ENCODE measurements at places on chromosomes 12 and 14. TPM values are rescaled to one million over a fixed set of nuclear protein-coding genes. Genes with fewer than 3 reads are reported as not detected.

Gene SYNE3
- 20.9 TPM for total RNA-seq

GRCh38 chr12:44286821-44287505, 451.1 kb downstream of the TMEM117 start:
- no peak for DNase-seq
- no peak overlapping the region for H3K27ac ChIP-seq
- no peaks in the 10 kb centered on the region for H3K27me3 ChIP-seq
- peaks cover 16% of the 10 kb centered on the region for H3K4me1 ChIP-seq
- no peaks in the 10 kb centered on the region for H3K36me3 ChIP-seq
- no peak overlapping the region for H3K4me3 ChIP-seq

- H3K27me3 ChIP-seq = peaks cover 4% of the 10 kb centered on the region
- no peak overlapping the region for H3K4me3 ChIP-seq
- H3K4me1 ChIP-seq = no peaks in the 10 kb centered on the region
- no peak for DNase-seq
These were observed 55.3 kb upstream of the KCNH5 start for GRCh38 chr14:63100552-63100951.

- DNase-seq = no peak
- no peak overlapping the region for H3K4me3 ChIP-seq
- peaks cover 10% of the 10 kb centered on the region for H3K4me1 ChIP-seq
- H3K27ac ChIP-seq = no peak overlapping the region
These were observed 100.6 kb downstream of the NINJ2 start for GRCh38 chr12:562634-563033.

- DNase-seq = no peak
- no peaks in the 10 kb centered on the region for H3K36me3 ChIP-seq
- no peak overlapping the region for H3K4me3 ChIP-seq
- peaks cover 7% of the 10 kb centered on the region for H3K4me1 ChIP-seq
- no peak overlapping the region for H3K27ac ChIP-seq
These were observed 96.3 kb downstream of the ESRRB start for GRCh38 chr14:76472199-76472723.

GRCh38 chr12:54126696-54127537, 61.9 kb downstream of the SMUG1 start:
- peaks cover 6% of the 10 kb centered on the region for H3K4me1 ChIP-seq
- H3K36me3 ChIP-seq = no peaks in the 10 kb centered on the region
- H3K27ac ChIP-seq = no peak overlapping the region

DNA sequence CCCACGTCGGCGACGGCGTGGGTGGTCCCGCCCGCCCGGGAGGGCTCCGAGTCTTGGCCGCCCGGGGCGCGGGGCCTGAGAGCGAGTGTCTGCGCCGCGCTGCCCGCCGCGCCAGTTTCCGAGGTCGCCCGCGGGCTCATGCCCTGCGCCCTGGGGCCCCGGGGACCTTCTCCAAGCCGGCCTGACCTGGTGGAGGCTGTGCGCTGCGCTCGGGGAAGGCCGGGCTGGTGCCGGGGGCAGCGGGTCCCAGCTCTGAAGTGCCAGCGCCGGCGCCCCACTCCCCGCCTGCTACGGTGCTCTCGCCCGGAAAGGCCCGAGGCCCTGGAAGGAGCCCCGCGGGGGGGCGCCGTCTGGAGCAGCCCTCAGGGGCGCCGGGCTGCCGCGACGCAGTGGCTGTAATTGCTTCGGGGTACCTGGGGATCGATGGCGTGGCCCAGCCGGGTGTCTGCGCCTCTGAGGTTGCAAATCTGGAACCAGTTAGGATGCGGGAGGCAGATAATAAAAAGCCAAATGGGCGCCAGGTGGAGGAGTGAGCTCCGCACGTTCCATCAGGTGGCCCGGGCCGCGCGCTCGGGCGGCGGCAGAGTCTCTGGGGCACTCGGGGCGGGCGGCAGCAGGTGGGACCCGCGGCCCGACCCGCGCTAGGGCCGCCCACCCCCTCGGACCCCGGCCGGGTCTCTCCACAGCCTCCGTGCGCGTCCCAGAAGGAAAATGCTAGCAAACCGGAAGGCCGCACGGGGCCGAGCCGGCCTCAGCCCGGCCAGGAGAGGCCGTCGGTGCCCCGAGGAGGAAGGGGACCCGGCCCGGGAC, 102.3 kb upstream of the DIO3 start:
- no peak overlapping the region for H3K27ac ChIP-seq
- no peaks in the 10 kb centered on the region for H3K36me3 ChIP-seq
- DNase-seq = no peak
- no peaks in the 10 kb centered on the region for H3K4me1 ChIP-seq
- peaks cover 17% of the 10 kb centered on the region for H3K27me3 ChIP-seq

DNA sequence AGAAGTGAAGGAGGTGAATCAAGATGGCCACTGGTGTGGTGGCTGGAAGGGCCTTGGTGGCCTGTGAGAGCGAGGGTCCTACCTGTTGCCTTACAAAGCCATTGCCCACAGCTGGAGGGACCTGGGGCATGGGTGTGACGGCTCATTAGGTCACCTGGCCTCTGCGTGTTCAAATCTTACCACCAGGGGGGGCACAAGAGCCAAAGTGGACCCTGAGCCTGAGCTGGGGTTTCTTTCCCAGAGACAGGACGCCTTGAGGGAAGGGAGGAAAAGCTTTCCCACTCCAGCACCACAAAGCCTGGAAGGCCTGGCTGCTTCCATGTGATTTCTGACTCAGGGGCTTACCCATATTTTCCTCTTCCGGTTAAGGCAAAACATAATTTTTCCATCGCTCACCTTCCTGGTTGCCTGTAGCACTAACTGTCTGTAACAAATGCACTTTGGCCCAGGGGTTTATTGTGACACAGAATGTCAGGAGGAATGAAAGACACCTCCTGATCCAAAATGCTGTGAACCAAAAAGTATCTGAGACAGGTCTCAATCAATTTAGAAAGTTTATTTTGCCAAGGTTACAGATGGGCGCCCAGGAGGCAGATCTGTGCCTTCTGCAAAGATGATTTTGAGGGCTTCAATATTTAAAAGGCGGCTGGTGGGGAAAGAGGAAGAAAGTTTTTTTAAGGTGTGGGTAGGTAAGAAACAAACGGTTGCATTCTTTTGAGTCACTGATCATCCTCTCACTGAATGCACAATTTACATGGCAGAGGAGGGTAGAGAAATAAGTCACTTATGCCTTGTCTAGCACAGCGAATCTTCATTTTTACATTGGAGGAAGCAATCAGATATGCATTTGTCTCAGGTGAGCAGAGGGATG, 4.3 kb upstream of the CD9 start:
- peak overlapping the region; percentile 56 for H3K27ac ChIP-seq
- H3K4me3 ChIP-seq = no peak overlapping the region
- peaks cover 5% of the 10 kb centered on the region for H3K27me3 ChIP-seq
- DNase-seq = peak; percentile 85

DNA sequence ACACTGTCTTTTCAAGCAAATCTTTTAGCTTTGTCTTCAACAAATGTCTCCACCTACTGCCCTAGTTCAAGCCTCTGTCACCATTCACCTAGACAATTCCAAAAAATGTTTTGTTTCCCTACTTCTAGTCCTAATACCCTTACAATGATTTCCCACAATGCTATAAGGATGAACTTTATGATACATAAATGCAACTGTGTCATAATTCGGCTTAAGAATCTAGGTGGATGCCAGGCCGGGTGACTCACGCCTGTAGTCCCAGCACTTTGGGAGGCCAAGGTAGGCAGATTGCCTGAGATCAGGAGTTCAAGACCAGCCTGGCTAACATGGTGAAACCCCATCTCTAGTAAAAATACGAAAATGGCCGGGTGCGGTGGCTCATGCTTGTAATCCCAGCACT, 20.7 kb upstream of the CREBL2 start:
- H3K36me3 ChIP-seq = no peaks in the 10 kb centered on the region
- no peak overlapping the region for H3K4me3 ChIP-seq
- H3K27ac ChIP-seq = no peak overlapping the region
- peaks cover 11% of the 10 kb centered on the region for H3K27me3 ChIP-seq
- no peak for DNase-seq
